ENCODE measurements at places on chromosomes 2 and 18.
A peak's percentile ranks its signal among the peaks of the same experiment; 100 is the strongest.

DNA sequence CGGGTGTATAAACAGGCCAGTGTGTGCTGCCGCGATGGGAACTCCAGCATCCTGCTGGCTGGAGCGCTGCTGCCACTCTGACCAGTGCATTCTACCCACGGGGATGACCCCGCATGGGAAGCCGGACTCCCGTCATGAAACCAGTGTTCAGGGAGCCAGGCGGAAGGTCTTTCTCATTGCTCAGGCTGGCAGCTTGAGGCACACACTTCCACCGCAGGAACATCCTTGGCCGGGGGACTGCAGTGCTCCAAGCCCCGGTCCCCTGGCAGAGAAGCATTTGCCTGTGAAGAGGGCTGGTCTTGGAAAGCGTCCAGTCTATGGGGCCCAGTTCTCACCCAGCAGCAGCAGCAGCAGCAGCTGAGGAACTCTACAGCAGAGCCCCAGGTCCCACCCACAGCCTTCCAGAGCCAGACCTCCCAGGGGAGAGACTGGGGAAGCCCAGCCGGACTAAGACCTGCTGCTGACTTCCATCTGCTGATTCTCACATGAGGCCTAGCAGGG, 235.9 kb downstream of the KLHL29 start:
- no peaks in the 10 kb centered on the region for H3K27me3 ChIP-seq
- H3K27ac ChIP-seq: no peak overlapping the region
- H3K4me3 ChIP-seq: no peak overlapping the region
- DNase-seq: no peak
- peaks cover 7% of the 10 kb centered on the region for H3K4me1 ChIP-seq
- no peaks in the 10 kb centered on the region for H3K36me3 ChIP-seq

- H3K27me3 ChIP-seq: no peaks in the 10 kb centered on the region
- DNase-seq: no peak
- no peaks in the 10 kb centered on the region for H3K36me3 ChIP-seq
- H3K27ac ChIP-seq: no peak overlapping the region
These were observed 14.5 kb upstream of the XDH start for GRCh38 chr2:31429040-31429439.

DNA sequence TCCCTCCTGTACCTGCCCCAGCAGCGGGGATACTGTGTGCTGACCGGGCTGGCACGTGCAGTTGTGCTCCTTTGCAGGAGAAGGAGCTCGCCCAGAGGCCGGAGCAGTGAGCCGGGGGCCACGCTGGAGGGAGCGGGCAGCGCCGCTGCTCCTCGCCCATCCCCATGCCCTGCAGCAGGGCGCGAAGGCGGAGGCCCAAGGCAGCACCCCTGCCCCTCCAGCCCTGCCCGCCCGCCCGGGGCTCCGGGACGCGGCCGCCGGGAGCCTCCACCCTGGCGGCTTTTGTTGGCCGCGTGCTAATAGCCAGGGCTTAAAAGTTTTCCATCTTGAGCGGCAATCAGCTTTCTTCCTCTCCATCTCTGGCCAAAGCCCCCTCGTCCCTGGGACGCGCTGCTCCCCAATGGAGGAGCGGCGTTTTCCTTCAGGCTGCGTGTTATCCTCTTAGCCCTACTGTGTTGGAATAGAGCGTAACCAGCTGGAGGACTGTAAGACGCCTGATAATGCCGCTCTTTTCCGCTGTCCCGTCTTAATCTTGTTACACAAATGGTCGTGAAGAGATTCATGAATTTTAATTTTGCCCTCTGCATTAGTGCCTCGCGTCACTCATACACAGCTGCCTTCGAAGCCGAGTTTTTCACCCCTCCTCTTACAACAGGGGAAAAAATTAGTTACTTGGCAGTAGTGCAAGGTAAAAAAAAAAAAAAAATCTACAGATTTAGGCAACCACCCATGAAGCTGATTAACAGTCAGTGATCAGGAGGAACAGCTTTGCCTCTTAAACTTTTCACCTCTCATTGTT, 172.9 kb upstream of the SIX3 start:
- no peak for DNase-seq
- H3K27me3 ChIP-seq: no peaks in the 10 kb centered on the region
- H3K4me3 ChIP-seq: no peak overlapping the region
- no peak overlapping the region for H3K27ac ChIP-seq
- no peaks in the 10 kb centered on the region for H3K36me3 ChIP-seq
- no peaks in the 10 kb centered on the region for H3K4me1 ChIP-seq

- no peak for DNase-seq
- H3K27ac ChIP-seq: no peak overlapping the region
- no peaks in the 10 kb centered on the region for H3K27me3 ChIP-seq
- H3K4me3 ChIP-seq: no peak overlapping the region
These were observed 635.3 kb upstream of the ZEB2 start for GRCh38 chr2:145155196-145155595.

- no peaks in the 10 kb centered on the region for H3K36me3 ChIP-seq
- H3K4me3 ChIP-seq: no peak overlapping the region
- DNase-seq: no peak
- no peaks in the 10 kb centered on the region for H3K27me3 ChIP-seq
These were observed 171.3 kb downstream of the TWIST2 start for GRCh38 chr2:239019183-239019581.

DNA sequence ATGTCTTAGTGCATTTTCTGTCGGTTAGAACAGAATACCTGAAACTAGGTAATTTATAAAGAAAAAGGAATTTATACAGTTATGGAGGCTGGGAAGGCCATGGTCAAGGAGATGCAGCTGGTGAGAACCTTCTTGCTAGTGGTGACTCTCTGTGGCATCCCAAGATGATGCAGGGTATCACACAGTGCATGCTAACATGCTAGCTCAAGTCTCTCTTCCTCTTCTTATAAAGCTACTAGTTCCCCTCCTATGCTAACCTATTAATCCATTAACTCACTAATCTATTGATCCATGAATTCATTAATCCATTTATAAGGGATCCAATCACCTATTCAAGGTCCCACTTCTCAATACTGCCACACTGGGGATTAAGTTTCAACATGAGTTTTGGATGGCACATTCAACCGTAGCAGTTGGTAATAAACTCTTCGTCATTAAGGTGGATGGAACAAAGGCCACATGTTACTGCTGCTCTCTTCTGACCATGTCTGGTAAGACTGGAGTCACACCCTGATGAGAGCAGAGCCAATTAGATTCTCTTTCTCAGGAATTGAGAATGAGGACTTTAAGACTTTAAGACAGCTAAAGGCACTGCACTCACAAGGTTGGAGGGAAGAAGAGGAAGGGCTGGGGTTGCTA, 211.6 kb upstream of the SMAD7 start:
- no peak for DNase-seq
- no peaks in the 10 kb centered on the region for H3K4me1 ChIP-seq
- no peak overlapping the region for H3K4me3 ChIP-seq
- H3K36me3 ChIP-seq: no peaks in the 10 kb centered on the region

DNA sequence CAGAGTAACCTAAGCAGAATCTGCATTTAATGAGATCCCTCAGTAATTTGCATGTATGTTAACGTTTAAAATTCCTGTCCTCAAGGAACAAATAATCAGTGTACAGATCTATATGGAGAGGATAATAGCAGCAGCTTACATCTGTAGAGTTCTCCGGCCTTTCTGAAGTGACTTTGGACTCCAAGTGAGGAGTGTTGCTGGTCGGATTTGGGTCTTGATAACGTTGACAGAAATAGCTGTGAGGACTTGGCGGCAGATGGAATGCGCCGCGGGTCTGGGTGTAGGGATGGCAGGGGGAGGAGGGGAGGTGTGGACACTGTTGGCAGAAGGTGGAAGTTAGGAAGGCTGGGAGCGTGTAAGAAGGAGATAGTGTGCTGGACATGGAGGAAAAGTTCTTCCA, 170.9 kb upstream of the GATA6 start:
- no peak for DNase-seq
- no peak overlapping the region for H3K4me3 ChIP-seq
- no peak overlapping the region for H3K27ac ChIP-seq
- no peaks in the 10 kb centered on the region for H3K27me3 ChIP-seq
- H3K4me1 ChIP-seq: peaks cover 7% of the 10 kb centered on the region

GRCh38 chr2:195636890-195637289, 20.1 kb upstream of the SLC39A10 start:
- no peak for DNase-seq
- no peaks in the 10 kb centered on the region for H3K36me3 ChIP-seq
- H3K4me3 ChIP-seq: no peak overlapping the region
- H3K27ac ChIP-seq: no peak overlapping the region
- H3K27me3 ChIP-seq: no peaks in the 10 kb centered on the region

DNA sequence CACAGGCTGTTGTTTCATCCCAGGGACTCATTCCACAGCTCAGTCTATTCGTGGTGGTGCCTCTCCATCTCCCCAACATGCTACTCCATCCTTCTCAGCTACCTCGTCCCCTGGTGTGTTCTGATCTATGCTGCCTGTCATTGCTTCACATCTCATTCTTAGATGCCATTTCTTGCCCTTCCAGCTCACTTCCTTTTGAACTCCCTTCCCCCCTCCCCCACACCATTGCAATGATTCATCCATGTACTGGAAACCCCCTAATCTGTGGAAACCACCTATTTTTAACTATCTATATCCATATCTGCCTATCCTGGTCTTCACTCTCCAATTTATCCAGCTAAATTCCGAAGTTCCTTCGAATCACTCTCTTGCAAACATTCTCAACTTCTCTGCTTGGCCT, 65.7 kb upstream of the PARD3B start:
- H3K27me3 ChIP-seq: no peaks in the 10 kb centered on the region
- H3K4me3 ChIP-seq: no peak overlapping the region
- no peak overlapping the region for H3K27ac ChIP-seq
- H3K36me3 ChIP-seq: no peaks in the 10 kb centered on the region

- no peak overlapping the region for H3K27ac ChIP-seq
- no peak for DNase-seq
- no peaks in the 10 kb centered on the region for H3K4me1 ChIP-seq
- H3K27me3 ChIP-seq: no peaks in the 10 kb centered on the region
These were observed 843.3 kb downstream of the GALR1 start for GRCh38 chr18:78092901-78093300.

- no peaks in the 10 kb centered on the region for H3K36me3 ChIP-seq
- DNase-seq: no peak
- no peak within 1 kb of the TSS for H3K4me3 ChIP-seq
These were observed at the start of gene XDH for GRCh38 chr2:31414601-31415241. Gene XDH (minus strand): TSS chr2:31414742. CDS start chr2:31414666, 76 bp downstream.

GRCh38 chr2:36818542-36818941, 122.0 kb downstream of the VIT start:
- no peaks in the 10 kb centered on the region for H3K27me3 ChIP-seq
- no peak overlapping the region for H3K4me3 ChIP-seq
- DNase-seq: no peak
- H3K27ac ChIP-seq: no peak overlapping the region
- no peaks in the 10 kb centered on the region for H3K4me1 ChIP-seq

- no peak overlapping the region for H3K4me3 ChIP-seq
- H3K4me1 ChIP-seq: no peaks in the 10 kb centered on the region
- H3K27ac ChIP-seq: no peak overlapping the region
These were observed 134.1 kb downstream of the MYO5B start for GRCh38 chr18:50060822-50061221.

DNA sequence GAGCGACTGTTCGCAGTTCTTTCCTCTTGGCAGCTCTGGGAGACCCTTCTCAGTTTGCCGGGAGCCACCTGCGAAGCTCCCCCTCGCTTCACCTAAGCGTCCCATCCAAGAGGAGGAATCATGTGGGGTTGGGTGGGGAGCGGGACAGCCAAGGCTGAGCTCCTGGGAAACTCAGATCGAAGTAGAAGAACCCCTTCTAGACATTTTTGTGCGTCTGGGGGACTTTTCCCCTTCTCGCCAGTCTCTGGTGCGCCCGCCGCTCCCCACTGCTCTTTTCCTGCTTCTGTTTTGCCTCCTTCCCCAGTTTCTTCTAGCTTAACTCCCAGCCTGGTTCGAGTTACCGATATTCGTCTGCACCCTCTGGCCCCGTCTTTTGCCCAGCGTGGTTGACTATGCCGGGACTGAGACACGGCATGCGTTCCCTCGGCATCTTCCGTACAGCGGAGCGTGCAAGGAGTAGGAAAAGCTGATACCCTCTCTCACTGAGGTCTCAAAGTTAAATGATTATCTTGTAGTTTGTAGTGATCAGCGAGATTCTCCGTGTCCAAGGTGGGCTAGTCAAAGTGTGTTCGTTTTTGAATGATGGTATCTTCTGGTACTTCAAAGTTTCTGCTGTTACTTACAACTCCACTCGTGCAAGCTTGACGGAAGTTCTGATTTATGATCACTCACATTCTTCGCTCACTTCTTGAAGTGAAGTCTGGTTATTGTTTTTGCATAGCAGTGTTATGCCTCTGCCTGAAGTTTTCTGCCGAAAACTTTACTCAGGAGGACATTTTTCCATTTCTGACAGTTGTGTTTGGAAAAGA, 664 bp downstream of the CAMKMT start:
- peak overlapping the region; percentile 89 for H3K27ac ChIP-seq
- no peaks in the 10 kb centered on the region for H3K27me3 ChIP-seq
- DNase-seq: peak; percentile 32
- peaks cover 14% of the 10 kb centered on the region for H3K4me1 ChIP-seq
- H3K36me3 ChIP-seq: no peaks in the 10 kb centered on the region

DNA sequence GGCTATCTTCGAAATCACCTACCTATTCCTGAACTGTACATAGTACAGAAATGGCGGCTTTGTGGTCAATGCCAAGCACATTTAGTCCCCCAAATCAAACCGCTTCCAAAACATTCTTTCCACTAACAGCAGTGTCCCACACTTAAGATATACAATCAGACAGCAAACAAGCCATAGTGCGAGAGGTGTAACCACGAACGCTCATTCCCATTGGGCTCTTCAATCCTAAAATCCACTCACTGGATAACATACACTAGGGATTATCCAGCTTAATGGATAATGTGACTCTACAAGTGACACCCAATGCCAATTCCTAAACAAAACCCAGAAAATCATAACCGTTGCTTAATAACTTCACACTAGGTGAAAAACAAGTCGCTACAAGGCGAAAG, 2.0 kb downstream of the XPO1 start:
- no peaks in the 10 kb centered on the region for H3K27me3 ChIP-seq
- peaks cover 37% of the 10 kb centered on the region for H3K4me1 ChIP-seq
- H3K36me3 ChIP-seq: no peaks in the 10 kb centered on the region
- peak overlapping the region; percentile 84 for H3K4me3 ChIP-seq

DNA sequence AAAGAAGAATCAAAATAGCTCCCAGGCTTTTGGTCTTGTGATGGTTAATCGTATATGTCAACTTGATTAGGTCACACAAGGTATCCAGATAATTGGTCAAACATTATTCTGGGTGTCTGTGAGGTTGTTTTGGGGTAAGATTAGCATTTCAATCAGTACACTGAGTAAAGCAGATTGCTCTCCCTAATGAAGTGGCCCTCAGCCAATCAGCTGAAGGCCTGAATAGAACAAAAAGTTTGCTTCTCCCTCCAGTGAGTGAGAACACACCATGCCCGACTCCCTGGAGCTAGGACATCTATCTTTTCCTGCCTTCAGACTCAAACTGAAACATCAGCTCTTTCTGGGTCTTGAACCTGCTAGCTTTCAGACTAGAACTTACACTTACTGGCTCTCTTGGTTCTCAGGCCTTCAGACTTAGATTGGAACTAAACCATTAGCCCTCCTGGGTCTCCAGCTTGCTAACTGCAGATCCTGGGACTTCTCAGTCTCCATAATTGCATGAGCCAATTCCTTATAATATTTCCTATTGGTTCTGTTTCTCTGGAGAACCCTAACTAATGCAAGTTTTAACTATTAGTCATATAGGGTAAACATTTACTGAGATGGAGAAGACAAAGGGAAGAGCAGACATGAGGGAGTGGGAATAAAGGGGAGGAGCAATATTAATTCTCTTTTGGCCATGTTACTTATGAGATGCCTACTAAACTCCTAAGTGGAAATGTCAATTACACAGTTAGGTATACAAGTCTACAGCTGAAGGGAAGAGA, 25.5 kb downstream of the LNPK start:
- no peak for DNase-seq
- H3K4me3 ChIP-seq: no peak overlapping the region
- H3K36me3 ChIP-seq: peaks cover 13% of the 10 kb centered on the region

- H3K27me3 ChIP-seq: no peaks in the 10 kb centered on the region
- no peak overlapping the region for H3K27ac ChIP-seq
- H3K4me3 ChIP-seq: no peak overlapping the region
- no peak for DNase-seq
These were observed 998.0 kb upstream of the CDH2 start for GRCh38 chr18:29174891-29175290.
